ENCODE measurements at places on chromosomes 7 and 10.

GRCh38 chr10:124523901-124524300 is 62.3 kb downstream of the LHPP start:
- no peak for DNase-seq

DNA sequence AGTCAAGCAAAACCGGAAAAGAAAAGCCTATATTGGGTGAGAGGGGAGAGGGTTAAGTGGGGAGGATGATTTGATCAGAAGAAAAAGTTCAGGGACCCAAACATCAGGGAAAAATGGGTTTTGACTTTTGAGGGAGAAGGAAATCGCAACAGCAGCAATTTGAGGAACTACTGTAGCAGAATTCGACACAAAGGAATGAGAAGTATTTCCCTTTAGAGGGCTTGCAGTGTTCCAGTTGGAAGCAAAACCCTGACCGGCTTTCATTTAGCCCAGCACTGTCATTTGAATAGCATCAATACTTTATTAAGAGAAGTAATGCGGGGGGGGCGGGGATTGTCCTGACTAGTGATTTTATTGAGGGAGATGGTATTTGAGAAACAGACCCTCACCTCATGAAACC is 37.2 kb upstream of the GATA3 start:
- DNase-seq = no peak

DNA sequence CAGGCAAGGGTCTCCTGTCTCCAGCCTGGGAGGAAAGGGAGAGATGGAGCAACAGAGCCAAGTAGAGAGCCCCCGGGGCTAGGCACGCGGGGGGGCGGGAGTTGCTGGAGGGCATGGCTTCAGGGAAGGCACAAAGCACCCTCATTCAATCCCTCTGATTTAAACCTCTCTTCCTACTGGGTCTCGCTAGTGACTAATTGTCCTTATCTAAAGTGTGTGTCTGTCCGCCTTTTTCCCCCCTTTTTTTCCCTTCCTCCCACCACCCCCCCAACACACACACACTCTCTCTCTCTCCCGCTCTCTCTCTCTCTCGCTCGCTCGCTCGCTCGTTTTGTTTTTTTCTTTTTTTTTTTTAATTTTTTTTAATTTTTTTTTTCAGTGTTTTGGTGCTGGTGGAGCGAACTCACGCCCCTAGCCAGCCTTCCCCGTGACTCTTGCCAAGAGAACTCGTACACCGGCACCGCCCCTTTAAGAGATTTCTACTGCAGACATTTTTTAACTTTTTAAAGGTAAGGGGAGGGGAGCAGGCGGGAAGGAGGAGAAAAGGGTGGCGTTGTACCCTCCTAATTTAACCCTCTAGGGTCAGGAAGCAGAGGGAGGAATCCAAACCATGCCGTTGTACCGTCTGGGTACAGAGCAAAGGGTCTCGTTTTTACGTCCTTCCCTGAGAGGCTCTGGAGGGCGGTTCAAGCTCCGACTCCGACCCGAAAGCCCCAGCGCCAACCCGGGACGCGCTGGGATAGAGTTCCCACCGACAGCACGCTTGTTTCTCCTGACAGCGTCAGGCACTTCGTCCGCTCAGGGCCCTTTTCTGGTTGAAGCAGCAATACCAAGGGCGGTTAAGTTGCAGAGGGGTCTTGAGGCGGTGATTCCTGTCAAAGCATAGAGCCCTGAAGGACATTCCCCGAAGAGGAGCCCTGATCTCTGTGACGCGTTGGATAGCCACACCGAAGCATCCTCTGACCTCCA is at the start of gene HPSE2:
Gene HPSE2 (minus strand): TSS at position 195 of the 969 bp plus-strand sequence.
- no peak for DNase-seq

DNA sequence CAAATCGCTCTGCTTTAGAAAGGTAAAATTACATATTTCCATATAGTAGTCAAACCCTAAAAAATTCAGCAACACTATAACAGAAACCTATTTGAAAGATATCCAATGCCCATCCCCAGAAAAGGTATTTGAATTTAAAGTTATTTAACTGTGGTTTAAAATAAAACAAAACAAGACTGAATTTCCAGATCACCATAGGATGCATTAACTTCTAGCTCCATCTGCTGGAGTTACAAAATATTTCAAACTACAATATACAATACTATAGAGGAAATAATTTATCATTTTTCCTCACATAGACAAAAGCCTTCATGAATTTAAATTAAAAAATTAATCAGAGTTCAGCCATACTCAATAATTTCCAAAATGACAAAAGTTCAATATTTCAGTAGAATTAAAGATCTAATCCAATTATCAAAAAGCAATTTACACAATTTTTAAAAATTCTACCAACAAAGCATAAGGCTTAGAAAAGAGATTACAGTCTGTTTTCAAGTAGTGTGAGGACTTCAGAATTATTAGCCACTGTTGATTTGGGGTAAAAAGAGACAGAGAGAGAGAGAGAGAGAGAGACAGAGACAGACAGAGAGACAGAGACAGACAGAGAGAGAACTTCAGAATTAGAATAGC is 75.9 kb downstream of the LMBR1 start:
- no peak for DNase-seq

DNA sequence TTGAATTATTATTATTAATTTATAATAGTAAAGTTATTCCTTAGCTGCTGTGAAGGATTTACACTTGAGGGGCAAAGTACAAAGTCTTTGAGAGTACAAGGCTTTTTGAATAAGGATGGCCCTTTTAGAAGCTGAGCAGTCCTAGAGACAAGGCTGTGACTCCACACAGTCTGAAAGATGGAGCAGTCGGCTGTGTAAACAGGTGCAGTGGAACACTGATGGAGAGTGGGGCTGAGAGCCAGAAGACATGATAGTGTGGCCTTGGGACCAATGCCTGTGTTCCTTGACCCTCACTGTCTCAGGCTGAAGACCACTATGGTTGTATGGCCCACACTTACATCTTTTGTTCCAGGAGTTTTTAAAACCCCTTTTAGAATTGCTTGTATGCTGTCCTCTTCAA is 311.2 kb upstream of the PHF14 start:
- no peak for DNase-seq

DNA sequence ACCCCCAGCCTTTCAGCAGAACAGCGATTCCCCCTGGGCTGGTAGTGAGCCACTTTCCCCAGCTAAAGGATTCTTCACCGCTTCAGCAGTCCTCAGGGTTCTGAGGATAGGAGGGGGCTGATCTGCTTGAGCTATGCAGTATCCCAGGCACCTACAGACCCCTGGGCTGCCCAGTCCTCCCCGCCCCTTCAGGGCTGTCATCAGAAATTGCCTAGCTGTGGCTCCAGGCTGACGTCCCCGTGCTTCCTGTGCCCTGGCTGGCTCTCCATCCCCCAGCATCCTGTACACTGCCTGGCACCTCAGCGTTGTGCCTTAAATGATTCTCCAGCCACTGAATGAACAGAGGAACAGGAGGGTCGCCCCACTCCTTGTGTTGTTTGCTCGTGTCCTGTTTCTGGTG is 38.4 kb upstream of the CDH23 start:
- DNase-seq = no peak

Measured in NK-92 treated with Interleukin-12 subunit alpha and Interleukin-12 subunit beta, amount 100 ng/mL, for 24 hours (cell line).